ENCODE measurements at places on chromosomes 5 and 9.

- no peak for ATAC-seq
Measured at GRCh38 chr9:101585740-101586139, 9.0 kb downstream of the PPP3R2 start.

- no peak for ATAC-seq
Measured at GRCh38 chr5:44542470-44542869, 153.2 kb upstream of the FGF10 start.

- no peak for ATAC-seq
Measured at GRCh38 chr5:52771343-52772039, 16.2 kb upstream of the ITGA1 start.

- ATAC-seq, result no peak
Measured at GRCh38 chr9:75715360-75715759, 175.1 kb upstream of the PCSK5 start.

- ATAC-seq, result peak; percentile 19
Measured at GRCh38 chr9:137820161-137820855, 57.3 kb upstream of the CACNA1B start.
